ENCODE measurements at places on chromosomes 7 and 10.

DNA sequence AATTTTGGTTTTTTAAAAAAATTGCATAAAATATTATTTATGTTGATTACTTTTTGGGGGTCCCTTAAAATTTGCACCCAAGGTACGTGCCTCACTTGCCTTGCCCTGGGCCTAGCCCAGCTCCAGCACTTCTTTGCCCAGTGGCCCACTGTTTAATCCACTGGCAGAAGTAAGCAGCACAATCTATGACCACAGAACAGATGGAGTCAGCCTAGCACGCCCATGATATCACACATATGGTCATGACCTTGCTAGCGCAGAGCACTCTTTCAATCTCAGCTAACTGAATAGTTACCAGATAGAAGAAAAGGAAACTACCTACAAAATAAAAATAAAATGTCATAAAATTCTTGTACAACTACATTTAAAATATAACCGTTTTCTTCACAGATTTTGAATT lies 5.6 kb downstream of the OGA start:
- no peak for DNase-seq

DNA sequence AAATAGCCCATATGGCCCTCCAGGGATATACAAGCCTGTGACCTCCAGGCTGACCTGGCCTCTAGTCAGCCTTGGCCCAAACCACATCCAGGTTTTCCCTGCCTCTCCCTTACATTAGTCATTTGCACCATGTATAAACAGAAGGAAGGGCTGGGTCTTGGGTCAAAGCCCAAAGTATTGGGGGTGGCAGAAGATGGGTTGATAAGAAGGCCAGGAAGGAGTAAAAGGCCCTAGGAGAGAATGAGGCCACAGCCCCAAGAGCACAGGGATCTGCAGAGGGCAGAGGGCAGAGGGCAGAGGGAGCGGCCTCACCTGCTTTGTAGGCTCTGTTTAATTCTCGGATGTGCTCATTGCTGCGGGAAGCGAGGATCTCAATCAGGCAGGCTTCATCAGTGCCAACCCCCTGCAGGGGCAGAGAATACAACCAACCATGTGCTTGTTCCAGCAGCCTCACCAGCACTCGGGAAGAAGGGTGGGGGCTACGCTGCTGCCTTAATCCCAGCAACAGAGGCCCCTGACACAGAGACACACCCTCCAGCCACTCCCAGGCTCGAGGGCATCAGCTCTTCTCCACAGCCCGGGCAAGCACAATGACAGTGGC lies 31.3 kb downstream of the PLAC9 start:
- no peak for DNase-seq

GRCh38 chr10:78479467-78479866 lies 445.8 kb downstream of the RPS24 start:
- no peak for DNase-seq

- peak; percentile 44 for DNase-seq
Observed at GRCh38 chr10:10677479-10677878, 340.2 kb upstream of the CELF2 start.

- no peak for DNase-seq
Observed at GRCh38 chr10:132784866-132785722, 853 bp downstream of the NKX6-2 start.

DNA sequence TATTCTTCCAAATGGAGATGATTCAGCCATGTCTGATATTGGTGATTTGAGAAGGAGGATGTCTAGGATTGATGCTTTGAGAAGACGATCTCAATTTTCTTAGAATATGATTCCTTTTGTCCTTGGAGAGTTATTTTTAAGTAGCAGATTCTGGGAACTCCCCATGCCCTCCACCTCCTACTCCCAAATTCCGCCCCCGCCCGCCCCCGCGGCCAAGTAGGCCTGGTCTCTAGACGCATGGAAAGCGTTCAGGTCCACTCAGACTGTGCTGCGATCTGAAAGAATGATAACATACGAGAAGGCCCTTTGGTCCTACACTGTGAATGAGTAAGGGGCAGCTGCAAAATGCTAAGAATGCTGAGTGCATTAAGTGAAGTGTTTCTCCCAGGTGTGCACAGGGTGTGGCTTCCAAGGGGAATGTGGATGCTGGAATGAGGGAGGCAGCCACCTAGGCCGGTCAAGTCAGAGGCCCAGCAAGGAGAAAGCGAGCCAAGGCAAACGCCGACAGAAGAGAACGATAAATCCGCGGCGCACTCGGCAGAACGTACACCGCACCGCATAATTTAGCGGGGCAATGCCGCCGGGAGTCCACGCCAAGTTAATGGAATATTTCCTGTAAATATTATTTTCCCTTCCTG lies 142.3 kb downstream of the PRPF18 start:
- DNase-seq: no peak

- DNase-seq: no peak
Observed at GRCh38 chr10:112429654-112430230, 17.0 kb downstream of the ZDHHC6 start.

GRCh38 chr10:89649051-89649450 lies 4.0 kb upstream of the PANK1 start:
- DNase-seq: no peak

- DNase-seq: peak; percentile 74
Observed at GRCh38 chr7:73811760-73812168, 19.0 kb upstream of the CLDN4 start.

DNA sequence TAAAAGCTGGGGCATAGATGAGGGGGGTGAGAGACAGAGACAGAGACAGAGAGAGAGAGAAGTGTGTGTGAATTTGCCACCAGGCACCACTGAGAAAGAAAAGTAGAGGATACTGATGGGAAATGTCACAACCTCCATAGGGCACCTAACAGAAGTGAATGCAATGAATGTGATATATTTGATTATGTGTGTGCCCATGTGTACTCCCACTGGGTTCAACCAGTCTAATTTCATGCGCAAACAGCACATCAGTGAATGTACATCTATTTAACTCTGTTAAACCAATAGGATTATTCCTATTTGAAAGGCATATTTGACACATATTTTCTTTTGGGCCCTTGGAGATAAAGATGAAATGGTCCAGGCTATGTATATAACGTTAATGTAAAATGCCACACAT lies 241.3 kb downstream of the KCNMA1 start:
- no peak for DNase-seq

GRCh38 chr10:131267814-131268095 lies 43.8 kb downstream of the TCERG1L start:
- no peak for DNase-seq

DNA sequence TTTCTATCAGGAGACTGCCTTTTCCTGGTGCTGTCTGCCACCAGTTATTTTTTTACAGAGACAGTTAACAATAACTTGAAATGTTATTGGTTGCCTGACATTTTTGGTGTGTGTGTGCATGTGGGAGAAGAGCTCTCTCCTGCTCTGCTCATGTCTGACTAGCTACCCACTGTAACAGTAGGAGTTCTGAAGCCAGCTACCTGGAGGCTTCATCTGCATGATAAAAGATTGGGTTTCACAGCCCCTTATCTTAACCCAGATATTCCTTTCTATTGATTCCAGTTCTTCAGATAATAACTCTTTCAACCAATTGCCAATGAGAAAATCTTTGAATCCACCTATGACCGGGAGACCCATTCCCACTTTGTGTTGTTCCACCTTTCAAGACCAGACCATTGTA lies 237.4 kb upstream of the PPP1R3A start:
- DNase-seq: no peak

GRCh38 chr10:10629512-10629911 lies 388.2 kb upstream of the CELF2 start:
- no peak for DNase-seq

GRCh38 chr7:12970626-12971025 lies 283.2 kb downstream of the ARL4A start:
- no peak for DNase-seq

DNA sequence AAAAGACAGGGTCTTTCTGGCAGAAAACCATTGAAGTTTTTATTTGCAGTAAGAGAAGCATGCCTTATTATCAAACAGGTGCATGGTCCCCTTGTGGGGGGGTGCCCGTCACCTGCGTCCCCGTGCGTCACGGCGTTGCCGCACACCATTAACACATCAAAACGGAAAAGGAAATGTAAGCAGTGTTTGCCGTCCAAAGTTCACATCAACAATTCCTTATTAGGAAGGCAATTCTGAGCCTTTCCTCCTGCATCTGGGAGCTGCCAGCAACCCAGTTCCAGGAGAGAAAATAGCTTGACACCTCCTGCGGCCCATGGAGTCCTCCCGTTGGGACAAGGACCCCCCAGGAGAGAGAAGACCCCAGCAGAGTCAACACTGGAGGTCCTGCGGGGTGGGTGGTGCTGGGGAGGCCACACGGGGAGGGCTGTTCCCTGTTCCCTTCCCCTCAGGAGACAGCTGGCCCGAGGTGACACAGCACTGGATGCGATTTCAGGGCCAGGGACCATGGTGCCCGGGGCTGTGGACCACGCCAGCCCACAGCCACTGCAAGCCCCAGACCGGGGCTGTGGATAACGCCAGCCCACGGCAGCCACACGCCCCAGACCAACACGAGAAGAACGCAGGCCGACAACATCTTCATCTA lies 39.5 kb downstream of the DIP2C start:
- DNase-seq: no peak

- no peak for DNase-seq
Observed at GRCh38 chr10:17123961-17124360, 5.7 kb downstream of the CUBN start.

DNA sequence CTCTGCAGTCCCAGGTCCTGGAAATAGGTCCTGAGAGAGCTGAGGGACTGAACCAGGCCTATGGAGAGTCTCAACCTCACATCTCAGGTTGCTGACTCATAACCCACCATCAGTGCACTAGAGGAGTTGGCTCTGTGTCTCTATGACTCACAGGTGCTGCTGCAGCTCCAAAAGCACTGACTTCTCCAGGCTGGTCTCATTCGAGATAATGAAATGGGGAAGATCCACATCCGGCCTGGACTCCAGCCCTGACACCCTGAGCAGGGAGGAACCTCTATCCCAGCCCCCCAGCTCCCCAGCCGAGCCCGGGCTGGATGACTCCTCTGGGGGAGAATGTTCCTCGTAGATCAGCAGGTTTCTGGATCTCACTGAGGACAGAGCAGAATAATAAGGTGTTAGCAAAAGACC lies 35.5 kb upstream of the DGKI start:
- no peak for DNase-seq

DNA sequence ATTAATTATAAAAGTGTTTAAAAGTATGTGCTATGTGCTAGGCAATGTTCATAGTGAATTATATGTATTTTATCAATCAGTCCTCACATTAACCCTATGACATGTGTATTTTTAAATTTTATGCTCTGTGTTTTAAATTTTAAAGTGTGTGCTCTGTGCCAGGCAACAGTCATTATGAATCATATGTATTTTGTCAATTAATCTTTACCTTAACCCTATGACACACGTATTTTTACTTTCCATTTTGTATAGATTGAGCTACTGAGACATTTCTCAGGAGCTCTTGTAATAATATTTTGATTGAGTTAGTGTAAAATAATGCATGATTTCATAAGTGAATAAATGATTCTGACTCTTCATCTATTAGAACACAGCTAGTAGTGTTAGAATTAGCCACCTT lies 117.8 kb downstream of the THSD7A start:
- no peak for DNase-seq

DNA sequence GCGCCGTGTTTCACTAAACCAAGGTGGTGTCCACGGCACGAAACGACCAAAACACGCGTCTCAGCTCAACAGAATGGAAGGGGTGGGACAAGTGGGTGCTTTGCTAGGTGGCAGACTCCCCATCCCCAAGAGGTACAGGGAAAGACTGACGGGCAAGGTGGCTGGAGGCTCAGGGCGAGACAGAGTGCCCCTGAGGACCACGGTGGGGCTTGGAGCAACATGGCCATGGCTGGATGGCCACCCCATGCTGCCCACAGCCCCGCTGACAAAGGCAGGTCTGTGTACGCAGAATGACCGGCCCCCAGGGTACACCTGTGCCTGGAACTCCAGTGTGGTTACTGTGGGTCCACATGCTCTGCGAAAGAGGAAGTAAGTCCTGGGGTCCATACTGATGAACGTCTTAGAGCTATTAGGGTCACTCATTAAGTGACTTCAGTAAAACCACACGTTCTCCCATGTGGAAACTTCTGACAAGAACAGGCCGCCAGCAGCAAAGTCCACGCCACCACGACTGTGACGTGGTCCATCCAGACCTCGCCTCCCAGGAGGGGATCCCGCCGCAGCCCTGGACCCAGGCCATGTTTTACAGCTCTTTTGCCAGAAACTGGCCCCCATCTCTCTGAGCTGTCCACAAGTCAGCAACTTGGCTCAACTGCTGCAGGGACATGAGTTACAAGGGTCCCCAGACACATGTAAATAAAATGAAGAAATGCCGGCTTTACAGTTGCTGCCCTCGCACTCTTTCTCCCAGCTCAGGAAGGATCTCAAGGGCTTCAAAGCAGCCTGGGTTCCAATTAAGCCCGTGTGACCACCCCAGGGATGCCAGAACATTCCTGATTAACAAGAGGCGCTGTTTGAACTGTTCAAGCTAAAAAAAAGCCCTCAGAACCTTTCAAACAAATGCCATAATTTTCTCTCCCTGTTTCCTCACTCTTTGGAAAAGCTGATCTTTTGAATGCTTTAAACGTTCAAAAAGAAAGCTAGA lies 66.8 kb downstream of the MAD1L1 start:
- DNase-seq: no peak
